Esophagus muscularis mucosa (tissue), 4 donors: ENCODE measurements at places on chromosomes 7 and 10. TPM values are rescaled to one million over a fixed set of nuclear protein-coding genes. Genes with fewer than 3 reads are reported as not detected.

Gene EVX1
- not detected for total RNA-seq

Gene BCAP29
- 89.8 TPM for total RNA-seq

GRCh38 chr10:131095313-131095580 lies 216.3 kb downstream of the TCERG1L start:
- H3K4me1 ChIP-seq = peaks cover 5% of the 10 kb centered on the region
- no peak overlapping the region for H3K4me3 ChIP-seq
- DNase-seq = no peak
- peaks cover 34% of the 10 kb centered on the region for H3K27me3 ChIP-seq

- H3K4me1 ChIP-seq = no peaks in the 10 kb centered on the region
- H3K27me3 ChIP-seq = no peaks in the 10 kb centered on the region
- no peak overlapping the region for H3K4me3 ChIP-seq
- no peaks in the 10 kb centered on the region for H3K36me3 ChIP-seq
These were observed 115.0 kb upstream of the KIF5B start for GRCh38 chr10:32171204-32171603.

GRCh38 chr7:123209786-123210185 lies 10.0 kb upstream of the SLC13A1 start:
- H3K27me3 ChIP-seq = no peaks in the 10 kb centered on the region
- H3K4me3 ChIP-seq = no peak overlapping the region
- no peak for DNase-seq
- H3K36me3 ChIP-seq = no peaks in the 10 kb centered on the region

DNA sequence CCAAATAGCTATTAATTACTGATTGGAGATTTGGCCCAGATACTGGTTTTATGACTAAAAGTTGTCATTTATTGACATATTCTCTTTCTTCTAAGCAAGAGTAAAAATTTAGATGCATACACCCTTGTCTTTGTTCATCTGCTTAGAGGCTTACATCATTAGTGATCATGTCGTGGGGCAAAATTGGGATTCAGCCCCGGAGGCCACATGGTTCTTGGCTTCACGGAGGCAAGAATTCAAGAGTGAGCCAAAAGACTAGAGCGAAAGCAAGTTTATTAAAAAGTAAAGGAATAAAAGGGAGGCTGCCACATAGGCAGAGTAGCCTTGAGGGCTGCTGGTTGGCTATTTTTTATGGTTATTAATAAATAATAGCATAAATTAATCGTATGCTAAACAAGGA lies 41.1 kb downstream of the MINPP1 start:
- no peak overlapping the region for H3K4me3 ChIP-seq
- no peak for DNase-seq
- peaks cover 7% of the 10 kb centered on the region for H3K4me1 ChIP-seq

GRCh38 chr10:78460204-78460603 lies 426.5 kb downstream of the RPS24 start:
- H3K36me3 ChIP-seq = no peaks in the 10 kb centered on the region
- no peak for DNase-seq
- no peaks in the 10 kb centered on the region for H3K4me1 ChIP-seq
- no peaks in the 10 kb centered on the region for H3K27me3 ChIP-seq
- no peak overlapping the region for H3K4me3 ChIP-seq
- no peak overlapping the region for H3K27ac ChIP-seq

DNA sequence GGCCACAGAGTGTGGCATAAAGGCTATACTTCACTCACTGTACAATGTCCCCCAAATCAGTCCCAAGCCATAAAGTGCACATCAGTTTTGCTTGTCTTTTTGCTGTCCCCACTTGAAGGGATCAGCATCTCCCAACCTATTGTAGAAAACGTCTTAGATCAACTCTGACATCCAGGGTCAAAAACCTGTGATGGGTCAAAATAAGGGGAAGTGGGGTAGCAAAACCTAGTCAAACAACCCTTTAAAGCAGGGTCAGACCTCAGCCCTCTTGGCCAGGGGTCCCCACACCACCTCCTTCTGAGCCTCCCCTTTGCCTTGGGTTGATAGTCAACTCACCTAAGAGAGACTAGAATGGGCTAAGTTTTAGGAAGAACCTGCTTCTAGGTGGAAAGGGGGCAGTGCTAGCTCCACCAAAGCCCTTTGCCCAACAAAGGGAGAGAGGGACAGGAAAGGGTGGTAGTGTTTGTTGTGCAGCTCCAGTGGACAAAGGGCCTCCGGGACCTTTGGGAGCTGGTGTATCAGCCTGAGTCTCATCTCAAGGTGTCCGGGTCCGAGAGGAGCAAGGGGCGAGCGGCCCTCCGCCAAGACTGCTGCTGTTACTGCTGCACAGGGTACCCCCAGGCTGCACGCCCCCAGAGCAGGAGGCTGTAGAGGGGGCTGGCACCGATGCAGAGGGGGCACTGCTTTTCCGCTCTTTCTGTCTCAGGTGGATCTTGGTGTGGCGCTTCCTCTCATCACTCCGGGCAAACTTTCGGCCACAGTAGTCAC lies 3.3 kb downstream of the EGR2 start:
- H3K4me1 ChIP-seq = peaks cover 47% of the 10 kb centered on the region
- H3K27me3 ChIP-seq = peaks cover 12% of the 10 kb centered on the region
- no peak overlapping the region for H3K27ac ChIP-seq
- no peak for DNase-seq
- H3K36me3 ChIP-seq = no peaks in the 10 kb centered on the region
- no peak overlapping the region for H3K4me3 ChIP-seq

DNA sequence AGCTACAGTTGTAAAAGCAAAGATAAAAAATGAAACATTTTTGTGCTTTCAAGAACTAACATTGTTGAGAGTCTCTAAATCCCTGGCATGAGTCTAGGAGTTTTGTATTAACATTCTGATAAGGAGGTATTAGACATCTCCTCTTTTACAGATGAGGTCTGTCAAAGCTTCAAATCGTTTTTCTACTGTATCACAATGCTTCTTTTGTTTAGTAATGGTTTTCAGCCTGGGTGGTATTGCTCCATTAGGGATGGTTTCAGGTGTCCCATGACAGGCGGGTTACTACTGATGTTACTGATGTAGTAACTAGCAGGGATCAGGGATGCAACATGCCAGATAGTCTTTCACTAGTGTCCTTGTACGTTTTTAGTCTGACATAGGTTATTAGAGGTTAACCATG lies 27.4 kb downstream of the STAM start:
- no peak overlapping the region for H3K4me3 ChIP-seq
- no peak for DNase-seq
- H3K4me1 ChIP-seq = peaks cover 37% of the 10 kb centered on the region
- H3K27me3 ChIP-seq = no peaks in the 10 kb centered on the region
